ENCODE measurements at places on chromosomes 5 and 9. TPM values are rescaled to one million over a fixed set of nuclear protein-coding genes. Genes with fewer than 3 reads are reported as not detected.

DNA sequence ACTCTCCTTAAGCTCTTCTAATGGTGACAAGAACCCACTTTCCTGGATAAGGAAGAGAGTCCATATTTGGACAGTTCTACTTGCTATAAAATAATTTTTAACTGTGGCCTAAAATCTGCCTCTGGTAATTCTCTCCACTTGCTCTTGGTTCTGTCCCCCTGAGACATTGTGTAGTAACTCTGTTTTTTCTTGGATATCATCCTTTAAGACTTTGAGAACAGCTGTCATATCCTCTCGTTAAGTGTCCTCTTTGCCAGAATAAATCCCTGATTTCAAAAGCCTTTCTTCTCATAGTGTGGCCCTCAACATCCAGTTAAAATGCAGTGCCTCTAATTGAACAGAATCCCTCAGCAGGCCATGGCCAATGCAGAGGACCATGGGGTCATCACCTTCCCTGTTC lies 101.5 kb downstream of the ARHGEF28 start:
- H3K27ac ChIP-seq = no peak overlapping the region
- no peak overlapping the region for H3K4me3 ChIP-seq
- DNase-seq = no peak
- H3K36me3 ChIP-seq = no peaks in the 10 kb centered on the region
- H3K4me1 ChIP-seq = peaks cover 22% of the 10 kb centered on the region
- H3K27me3 ChIP-seq = peaks cover 6% of the 10 kb centered on the region

DNA sequence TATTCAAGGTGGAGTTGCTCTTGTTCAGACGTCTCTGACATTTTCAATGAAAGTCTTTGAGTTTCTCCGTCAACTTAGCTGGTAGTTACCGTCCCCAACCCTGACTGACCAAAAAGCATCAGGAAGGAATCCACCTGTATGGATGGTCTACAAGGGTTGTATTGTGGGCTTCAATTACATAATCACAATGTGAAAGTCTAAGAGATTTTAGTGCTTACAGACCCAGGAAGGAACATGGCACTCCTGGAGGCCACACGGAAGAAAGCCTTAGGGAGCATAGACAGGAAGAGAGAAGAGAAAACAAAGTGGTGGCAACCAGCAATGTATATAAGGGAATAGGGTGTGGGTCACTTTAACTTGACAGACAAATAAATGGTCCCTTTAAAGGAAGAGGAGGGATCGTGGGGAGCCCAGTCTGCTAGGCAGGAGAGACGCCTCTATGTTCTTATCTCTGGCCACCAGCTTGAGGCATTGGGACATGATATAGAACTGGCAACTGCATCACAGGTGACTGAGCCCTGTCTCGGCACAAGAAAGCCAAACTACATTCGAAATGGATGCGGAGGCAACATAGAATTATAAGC lies 80.4 kb downstream of the ALDH7A1 start:
- H3K4me3 ChIP-seq = no peak overlapping the region
- peaks cover 37% of the 10 kb centered on the region for H3K4me1 ChIP-seq
- DNase-seq = no peak
- no peaks in the 10 kb centered on the region for H3K27me3 ChIP-seq

Gene ARSI
- total RNA-seq = 0.16 TPM

Gene GMCL2
- not detected for total RNA-seq

- no peaks in the 10 kb centered on the region for H3K36me3 ChIP-seq
- no peaks in the 10 kb centered on the region for H3K27me3 ChIP-seq
- H3K27ac ChIP-seq = peak overlapping the region; percentile 54
- no peak overlapping the region for H3K4me3 ChIP-seq
- no peak for DNase-seq
Measured at GRCh38 chr9:2601785-2602378, 19.7 kb upstream of the VLDLR start.

Gene PDE6A
- 0.22 TPM for total RNA-seq

- no peaks in the 10 kb centered on the region for H3K27me3 ChIP-seq
- DNase-seq = no peak
- peak overlapping the region; percentile 44 for H3K27ac ChIP-seq
- peaks cover 13% of the 10 kb centered on the region for H3K4me1 ChIP-seq
Measured at GRCh38 chr9:19441730-19442129, 32.9 kb downstream of the ACER2 start.

Gene DNAH5
- 0.14 TPM for total RNA-seq

Gene LCN10
- total RNA-seq = 9.6 TPM

DNA sequence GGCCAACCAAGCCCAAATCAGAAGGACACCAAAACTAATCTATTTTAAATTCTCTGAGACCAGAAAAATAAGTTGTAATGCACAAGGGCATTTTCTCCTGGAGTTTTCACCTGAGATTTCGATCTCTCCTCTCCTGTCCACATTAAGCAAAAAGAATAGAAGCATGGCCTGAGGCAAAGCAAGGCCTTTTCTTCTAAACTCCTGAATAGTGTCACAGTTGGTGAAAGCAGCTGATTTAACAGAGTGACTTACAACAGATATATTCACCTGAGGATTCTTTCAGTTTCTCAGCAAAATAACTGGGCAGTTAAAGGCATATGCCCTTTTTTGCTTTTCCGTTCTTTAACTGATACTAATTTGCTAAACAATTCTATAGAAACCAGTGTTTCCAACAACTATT lies 547.7 kb downstream of the EFNA5 start:
- no peak overlapping the region for H3K27ac ChIP-seq
- peaks cover 9% of the 10 kb centered on the region for H3K4me1 ChIP-seq
- H3K36me3 ChIP-seq = no peaks in the 10 kb centered on the region
- DNase-seq = no peak
- H3K4me3 ChIP-seq = no peak overlapping the region

Gene CCL27
- 0.41 TPM for total RNA-seq

- no peak overlapping the region for H3K27ac ChIP-seq
- H3K4me1 ChIP-seq = no peaks in the 10 kb centered on the region
- no peak for DNase-seq
- no peaks in the 10 kb centered on the region for H3K36me3 ChIP-seq
Measured at GRCh38 chr5:121053055-121053985, 589.2 kb downstream of the PRR16 start.

Gene CDH6
- total RNA-seq = 2.8 TPM

- H3K4me3 ChIP-seq = no peak overlapping the region
- H3K27me3 ChIP-seq = no peaks in the 10 kb centered on the region
- no peak for DNase-seq
- H3K27ac ChIP-seq = no peak overlapping the region
Measured at GRCh38 chr9:91572044-91572443, 148.4 kb upstream of the NFIL3 start.

Gene ECM2
- 7.2 TPM for total RNA-seq

Gene ZBED3
- total RNA-seq = 7.8 TPM

GRCh38 chr9:128151309-128152132 lies 2.3 kb downstream of the LCN2 start:
- no peaks in the 10 kb centered on the region for H3K36me3 ChIP-seq
- H3K4me3 ChIP-seq = no peak overlapping the region
- H3K27me3 ChIP-seq = no peaks in the 10 kb centered on the region
- no peak for DNase-seq
- no peak overlapping the region for H3K27ac ChIP-seq
